ENCODE measurements at places on chromosomes 1 and 21. TPM values are rescaled to one million over a fixed set of nuclear protein-coding genes. Genes with fewer than 3 reads are reported as not detected.

- peak; percentile 48 for DNase-seq
These were observed 34.5 kb upstream of the DIPK1A start for GRCh38 chr1:92995441-92996430.

Gene RIPK4
- 333 TPM for total RNA-seq

DNA sequence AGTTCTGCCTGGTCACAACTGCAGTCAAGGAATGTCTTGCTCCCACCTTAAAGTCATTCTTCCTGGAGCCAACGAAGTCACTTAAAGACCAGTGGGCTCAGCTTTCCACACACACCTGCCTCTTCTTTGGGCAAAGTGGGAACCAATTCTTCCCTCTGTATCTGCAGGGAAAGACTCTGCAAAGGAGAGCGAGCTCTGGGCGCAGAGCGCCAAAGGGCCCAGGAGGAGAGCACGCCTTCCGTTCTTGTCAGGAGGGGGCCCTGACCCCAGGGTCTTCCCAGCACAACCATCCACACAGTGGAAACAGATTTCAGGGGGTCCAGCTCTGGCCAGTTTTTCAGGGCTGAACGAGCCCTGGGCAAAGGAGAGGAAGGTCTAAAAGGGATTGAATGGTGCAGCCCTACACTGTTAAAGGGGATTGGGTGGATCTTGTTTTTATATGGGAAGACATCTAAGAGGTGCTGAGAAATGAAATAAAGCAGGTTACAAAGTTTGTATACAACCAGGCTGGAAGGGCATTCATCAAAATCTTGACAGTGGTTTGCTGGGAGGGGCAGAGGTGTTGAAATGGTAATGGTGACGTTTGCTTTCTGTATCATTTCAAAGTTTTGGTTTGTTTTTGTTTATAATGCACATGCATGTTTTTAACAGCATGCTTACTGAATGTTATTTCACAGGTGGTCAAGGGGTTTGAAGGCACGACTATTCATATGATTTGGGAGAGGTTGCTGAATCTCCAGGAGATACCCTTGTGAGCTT is 6.8 kb upstream of the OLIG2 start:
- DNase-seq = no peak

- DNase-seq = no peak
These were observed 703.1 kb downstream of the ADGRL2 start for GRCh38 chr1:82503822-82504221.

Gene C1QTNF12
- total RNA-seq = 2.8 TPM

- no peak for DNase-seq
These were observed 146.8 kb downstream of the PTPRU start for GRCh38 chr1:29382851-29383745.

DNA sequence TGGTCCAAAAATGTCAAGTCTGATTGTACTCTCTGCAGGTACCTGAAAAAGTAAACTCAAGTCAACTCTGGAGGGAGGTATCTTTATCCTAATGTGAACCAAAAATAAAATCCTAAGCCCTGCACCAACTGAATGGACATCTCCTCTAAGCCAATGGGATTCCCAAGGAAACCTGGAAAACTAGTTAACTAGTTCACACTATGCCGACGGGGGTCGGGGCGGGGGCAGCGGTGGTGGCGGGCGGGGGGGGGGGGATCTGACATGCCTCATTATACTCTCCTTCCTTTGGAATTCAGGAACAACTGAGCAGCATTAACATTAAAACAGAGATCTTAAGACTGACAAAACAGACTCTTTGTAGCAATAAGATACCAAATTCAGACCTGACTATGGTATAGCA is 452.6 kb upstream of the CAMK1G start:
- DNase-seq = no peak

Gene NCF2
- total RNA-seq = 31.3 TPM

DNA sequence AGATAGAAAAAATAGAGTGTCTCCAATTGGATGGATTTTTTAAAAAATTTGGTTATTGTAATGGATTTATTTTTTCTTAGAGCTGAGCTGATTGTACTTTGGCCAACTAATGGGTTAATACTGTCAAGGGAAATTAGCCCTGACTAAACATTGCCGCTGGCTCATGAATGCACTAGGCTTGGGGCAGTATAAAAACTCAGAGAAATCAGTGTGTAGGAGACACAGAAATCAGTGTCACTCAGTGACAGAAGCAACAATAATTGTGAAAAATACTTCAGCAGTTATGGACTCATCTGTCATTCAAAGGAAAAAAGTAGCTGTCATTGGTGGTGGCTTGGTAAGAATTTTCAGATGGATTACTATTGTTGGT is at the start of gene KMO:
KMO (plus strand) TSS at position 217 of the 370 bp plus-strand sequence; CDS start at position 284, 67 bp downstream.
- peak; percentile 57 for DNase-seq

GRCh38 chr1:59018446-59018845 is 234.6 kb upstream of the JUN start:
- no peak for DNase-seq

Gene OR6K3
- not detected for total RNA-seq

DNA sequence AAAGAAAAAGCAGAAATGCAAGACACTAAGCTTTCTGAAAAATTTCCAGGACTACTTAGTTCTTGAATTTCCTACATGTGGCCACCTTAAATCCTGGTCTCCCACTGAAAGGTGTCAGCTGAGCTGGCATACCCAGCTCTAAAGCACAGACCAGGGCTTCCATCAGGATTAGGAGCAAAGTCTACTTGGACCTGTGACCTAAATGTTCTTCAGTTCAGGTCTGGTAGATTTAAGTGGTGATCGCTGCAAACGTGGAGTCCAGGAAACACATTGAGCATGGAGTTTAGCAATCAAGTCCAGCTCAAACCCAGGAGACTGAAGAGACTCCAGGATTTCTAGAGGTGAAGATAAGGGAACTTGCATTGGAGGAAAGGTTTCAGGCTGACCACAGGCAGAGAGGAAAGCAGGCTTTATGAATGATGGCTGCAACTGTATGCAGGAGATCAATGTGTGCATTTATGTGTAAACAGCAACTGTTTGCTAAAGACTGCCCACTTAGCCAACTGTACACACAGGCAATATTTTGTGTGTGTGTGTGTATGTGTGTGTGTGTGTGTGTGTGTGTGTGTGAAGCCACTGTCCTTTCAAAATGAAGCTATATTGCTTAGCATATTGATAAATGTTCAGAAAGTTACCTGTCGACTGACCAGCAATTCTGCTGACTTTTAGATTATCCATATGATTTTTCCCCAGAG is 75.2 kb downstream of the LMX1A start:
- DNase-seq = no peak

DNA sequence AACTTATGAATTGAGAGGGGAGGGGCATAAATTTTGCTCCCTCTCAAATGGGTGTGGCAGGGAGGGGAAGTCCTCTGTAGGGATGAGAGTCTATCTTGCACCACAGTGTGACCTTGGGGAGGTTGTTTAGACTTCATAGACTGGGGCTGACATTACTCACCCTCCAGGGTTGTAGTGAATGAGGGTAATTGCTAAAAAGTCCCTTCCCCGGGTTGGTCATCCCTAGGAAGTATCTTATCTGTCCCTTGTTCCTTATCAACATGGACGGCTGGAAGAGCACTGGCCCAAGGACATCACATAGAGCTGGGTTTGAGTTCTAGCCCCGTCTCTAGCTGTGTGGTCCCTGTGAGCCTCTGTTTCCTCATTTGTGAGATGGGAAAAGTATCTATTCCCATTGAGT is 52.4 kb upstream of the SLC2A1 start:
- DNase-seq = no peak

GRCh38 chr21:21000591-21001175 is 2.5 kb downstream of the NCAM2 start:
- DNase-seq = no peak

- DNase-seq = no peak
These were observed 64.3 kb upstream of the LRRC8B start for GRCh38 chr1:89460325-89460724.

GRCh38 chr1:18668046-18668445 is 37.4 kb downstream of the PAX7 start:
- DNase-seq = peak; percentile 86

GRCh38 chr1:150780510-150780909 is 14.9 kb upstream of the CTSS start:
- DNase-seq = no peak

Gene TPTE
- total RNA-seq = not detected

- DNase-seq = no peak
These were observed 533.0 kb upstream of the PRMT6 start for GRCh38 chr1:106523497-106523896.

DNA sequence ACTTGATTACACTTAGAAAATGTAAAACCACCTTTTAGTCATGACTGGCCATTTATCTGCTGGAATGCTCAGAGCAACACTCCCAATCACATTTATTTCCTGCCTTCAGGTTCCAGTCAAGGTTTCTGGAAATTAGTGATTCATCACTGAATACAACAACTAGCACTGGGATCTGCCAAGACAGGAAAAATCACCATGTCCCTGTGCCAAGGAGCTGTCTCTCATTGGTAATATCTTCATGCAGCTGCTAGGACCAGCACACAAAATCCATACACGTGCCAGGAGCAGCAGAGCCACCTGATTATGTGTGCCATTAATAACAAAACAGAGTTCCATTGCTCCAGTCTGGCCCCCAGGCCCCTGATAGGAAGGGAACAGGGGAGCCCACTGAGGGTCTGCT is 194.6 kb downstream of the TNR start:
- DNase-seq = no peak

GRCh38 chr21:29025328-29025713 is 853 bp downstream of the USP16 start:
- DNase-seq = peak; percentile 39

DNA sequence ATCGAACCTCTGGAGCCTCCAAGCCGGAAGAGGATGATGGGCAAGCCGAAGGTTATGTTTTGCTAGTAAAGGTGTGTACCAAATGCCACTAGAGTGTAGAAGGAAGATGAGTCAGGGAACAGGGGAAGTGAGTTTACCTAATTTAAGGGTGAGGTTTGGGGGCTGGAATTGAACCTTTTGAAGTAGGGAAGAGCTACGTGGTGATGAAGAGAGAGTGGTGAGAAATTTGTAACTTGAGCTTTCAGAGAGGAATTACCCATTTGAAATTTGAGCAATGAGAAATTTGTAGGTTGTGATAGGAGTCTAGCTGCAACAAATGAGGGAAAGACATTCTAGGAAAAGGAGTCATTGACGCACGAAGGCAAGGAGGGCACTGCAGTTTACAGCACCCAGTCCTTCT is 70.0 kb upstream of the TENT5C start:
- peak; percentile 69 for DNase-seq

DNA sequence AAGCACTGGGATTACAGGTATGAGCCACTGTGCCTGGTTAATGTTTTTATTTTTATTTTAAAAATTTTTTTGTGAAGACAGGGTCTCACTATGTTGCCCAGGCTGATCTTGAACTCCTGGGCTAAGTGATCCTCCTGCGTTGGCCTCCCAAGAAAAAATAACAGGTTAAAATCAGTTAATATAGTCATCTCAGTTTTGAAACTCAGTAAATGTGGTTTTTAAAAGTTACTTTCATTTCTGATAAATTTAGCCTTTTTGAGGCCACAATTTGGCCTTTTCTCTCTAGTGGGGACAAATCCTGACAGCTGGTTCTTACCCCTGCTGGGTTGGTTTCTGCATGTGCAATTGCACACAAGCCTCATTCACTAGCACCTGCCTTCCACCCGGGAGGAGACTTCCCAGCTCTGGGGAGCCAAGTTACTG is 13.3 kb downstream of the PMF1 start:
- no peak for DNase-seq

- DNase-seq = no peak
These were observed 235.8 kb upstream of the C1orf105 start for GRCh38 chr1:172184506-172185191.

DNA sequence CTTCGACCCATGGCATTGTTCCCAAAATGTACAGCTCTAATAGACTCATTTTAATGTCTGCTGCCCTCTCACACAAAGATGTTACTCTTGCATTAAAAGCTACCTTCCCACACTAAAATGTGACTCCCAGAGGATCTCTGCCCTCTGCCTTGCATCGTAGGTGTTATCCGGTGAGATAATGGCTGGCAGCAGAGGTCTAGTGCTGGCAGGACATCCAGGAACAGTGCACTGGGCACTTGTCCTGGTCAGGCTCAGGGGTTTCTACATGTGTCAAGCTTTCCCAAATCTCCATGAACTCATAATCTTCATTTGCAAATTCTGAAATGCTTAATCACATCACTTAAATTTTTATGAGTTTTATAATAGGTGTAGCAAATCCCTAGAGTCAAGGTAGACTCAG is 310.6 kb downstream of the LRRIQ3 start:
- no peak for DNase-seq

Data from PC-3 (cell line).